A549 treated with GW870086 at 1 μM for 4 hours (cell line): ENCODE measurements at places on chromosomes 7 and 10. TPM values are rescaled to one million over a fixed set of nuclear protein-coding genes. Genes with fewer than 3 reads are reported as not detected.

Gene GTF2IRD1
- total RNA-seq = 19.4 to 25.3 TPM (median 24.3 TPM) in 5 replicates

Gene CALML3
- total RNA-seq = not detected in 5 replicates

Gene HERC4
- total RNA-seq = 21.2 to 31.3 TPM (median 28.8 TPM) in 5 replicates

Gene WEE2
- total RNA-seq = not detected in 5 replicates

Gene GIMAP8
- not detected in 5 replicates for total RNA-seq
